ENCODE measurements at places on chromosomes 1 and 21.

- no peak for DNase-seq
Measured at GRCh38 chr1:157040802-157041201, 4.7 kb downstream of the ARHGEF11 start.

DNA sequence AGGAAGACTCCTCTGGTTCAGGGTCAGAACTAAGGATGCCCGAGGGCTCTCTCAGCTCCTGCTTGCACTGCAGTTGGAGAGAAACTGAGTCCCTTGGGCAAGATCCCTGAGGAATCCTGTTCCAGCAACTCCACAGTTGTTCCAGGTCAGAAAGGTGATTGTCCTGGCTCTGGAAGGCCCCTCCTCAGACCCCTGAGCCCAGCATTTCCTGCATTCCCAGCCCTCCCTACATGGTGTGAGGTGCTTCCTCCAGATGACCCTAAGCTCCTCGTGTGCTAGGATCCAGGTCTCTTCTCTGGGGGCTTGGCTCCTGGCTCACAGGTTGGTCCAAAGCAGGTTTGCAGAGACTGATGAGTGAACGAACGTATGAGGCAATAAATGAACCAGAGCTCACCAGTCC is 11.5 kb downstream of the LDLRAD1 start:
- no peak for DNase-seq

- DNase-seq, result no peak
Measured at GRCh38 chr1:237181743-237182317, 139.8 kb downstream of the RYR2 start.

- DNase-seq, result no peak
Measured at GRCh38 chr1:58670181-58670580, 29.7 kb downstream of the MYSM1 start.

DNA sequence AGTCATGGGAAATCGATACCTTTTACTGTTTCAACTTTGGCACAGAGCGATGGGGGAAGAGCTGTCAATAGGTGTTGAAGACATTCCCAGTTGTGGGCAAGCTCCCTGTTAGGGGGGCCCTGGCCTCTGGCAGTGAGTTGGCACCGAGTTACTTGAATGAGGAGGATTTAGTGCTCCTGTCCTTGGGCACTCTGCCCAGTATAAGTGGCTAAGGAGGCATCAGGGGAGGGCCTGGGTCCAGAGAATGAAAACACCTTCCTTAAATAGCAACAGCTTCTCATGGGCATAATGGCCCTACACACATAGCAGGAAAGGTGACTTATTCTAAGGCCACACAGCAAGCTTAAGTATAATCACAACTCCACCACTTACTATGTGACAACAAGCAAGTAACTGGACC is 664.4 kb downstream of the PTPRU start:
- DNase-seq, result no peak

Data from DND-41 (cell line).